ENCODE measurements at places on chromosomes 11 and 22.

DNA sequence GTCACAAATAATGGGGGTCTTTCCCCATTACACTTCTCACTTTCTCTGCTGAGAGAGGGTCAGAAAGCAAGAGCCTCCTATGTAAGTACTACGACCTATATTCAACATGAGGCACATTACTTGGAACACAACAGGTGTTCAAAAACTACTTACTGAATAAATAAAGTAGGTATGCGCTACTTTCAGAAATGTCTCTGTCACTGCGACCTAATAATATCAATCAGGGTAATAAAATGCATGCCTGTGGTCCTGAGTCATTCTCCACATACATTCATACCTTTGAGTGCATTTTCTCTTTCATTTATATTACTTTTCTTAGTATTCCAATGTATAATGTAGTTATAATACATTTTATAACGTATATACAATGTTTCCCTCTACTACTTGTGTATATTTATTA is 838.9 kb downstream of the DLG2 start:
- no peak for DNase-seq

- no peak for DNase-seq
Observed at GRCh38 chr11:35313760-35314153, 105.6 kb downstream of the SLC1A2 start.

- DNase-seq: no peak
Observed at GRCh38 chr11:108034952-108035351, 26.3 kb downstream of the CUL5 start.

- DNase-seq: no peak
Observed at GRCh38 chr11:104855965-104856364, 42.3 kb downstream of the CASP12 start.

DNA sequence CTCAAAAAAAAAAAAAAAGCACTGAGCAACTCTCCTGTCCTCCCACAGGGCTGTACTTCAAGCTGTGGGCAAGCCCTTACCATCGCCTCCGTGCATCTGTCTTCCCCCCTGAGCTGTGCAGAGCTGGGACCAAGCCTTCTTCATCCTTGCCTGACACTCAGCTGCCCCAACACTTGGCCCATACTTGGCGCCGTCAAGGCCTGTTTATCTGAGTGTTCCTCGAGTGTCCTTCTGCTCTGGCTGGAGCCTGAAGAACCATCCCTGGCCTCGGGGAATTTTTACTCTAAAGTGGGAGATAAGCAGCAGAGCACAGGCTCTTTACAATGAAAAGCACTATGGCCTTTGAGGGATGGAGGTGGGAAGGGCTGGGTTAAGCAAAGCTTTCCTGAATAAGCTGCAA is 1.6 kb upstream of the TIRAP start:
- no peak for DNase-seq

GRCh38 chr22:23424031-23424430 is 156.1 kb downstream of the IGLL1 start:
- no peak for DNase-seq

DNA sequence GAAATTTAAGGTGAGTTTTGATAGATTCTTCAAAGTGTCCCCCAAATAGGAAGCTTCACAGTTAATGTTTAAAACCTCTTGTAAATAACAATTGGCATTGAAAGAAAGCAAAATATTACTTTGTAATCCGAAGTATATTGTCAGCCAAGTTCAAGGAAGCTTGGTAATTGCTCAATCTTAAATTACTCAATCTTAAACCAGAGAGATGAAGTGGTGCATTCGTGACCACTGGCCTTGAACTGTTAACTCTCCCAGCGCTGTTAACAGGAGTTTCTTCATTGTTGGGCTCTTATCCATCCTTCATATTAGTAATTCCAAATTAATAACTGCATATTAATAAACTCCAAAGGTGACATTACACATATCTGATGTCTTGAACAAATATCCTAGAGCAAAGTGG is 20.6 kb upstream of the FDX1 start:
- no peak for DNase-seq

DNA sequence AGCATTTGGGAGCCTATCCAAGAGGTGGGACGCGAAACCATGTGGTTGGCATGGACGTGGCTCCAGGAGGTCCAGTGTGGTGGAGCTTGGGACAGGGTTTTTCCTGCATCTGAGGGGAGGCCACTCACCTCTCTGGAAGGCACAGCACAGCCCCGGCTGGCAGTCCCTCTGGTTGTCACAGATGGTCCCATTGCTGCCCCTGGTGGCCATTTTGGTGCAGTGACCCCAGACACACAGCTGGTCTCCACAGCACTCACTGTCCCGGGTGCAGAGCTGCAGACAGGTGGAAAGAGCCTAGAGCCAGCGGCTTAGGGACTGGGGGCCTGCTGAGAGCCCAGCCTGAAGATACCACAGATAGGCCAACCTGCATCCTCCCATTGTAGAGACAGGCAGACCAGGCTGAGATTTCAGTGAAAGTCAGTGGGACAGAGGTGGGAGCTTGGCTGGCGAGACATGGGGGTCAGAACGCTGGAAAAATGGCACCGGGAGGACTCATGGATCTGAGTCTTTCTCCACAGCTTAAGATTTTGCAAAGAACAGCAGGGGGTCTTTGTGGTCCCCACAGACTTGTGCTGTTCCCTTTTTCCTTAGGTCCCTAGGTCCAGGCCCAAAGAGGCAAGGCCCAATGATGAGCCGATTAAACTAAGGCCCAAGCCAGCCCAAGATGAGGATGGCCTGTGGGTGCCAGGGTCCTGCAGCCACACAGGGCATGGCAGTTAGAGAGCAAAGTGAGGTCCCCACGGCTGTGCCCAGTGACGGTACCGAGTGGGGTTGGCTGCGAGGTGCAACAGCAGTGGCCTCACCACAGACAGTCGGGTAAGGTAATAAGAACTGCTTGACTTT is 41.4 kb downstream of the DKK3 start:
- peak; percentile 83 for DNase-seq

- no peak for DNase-seq
Observed at GRCh38 chr11:108117746-108118371, 3.5 kb upstream of the ACAT1 start.

DNA sequence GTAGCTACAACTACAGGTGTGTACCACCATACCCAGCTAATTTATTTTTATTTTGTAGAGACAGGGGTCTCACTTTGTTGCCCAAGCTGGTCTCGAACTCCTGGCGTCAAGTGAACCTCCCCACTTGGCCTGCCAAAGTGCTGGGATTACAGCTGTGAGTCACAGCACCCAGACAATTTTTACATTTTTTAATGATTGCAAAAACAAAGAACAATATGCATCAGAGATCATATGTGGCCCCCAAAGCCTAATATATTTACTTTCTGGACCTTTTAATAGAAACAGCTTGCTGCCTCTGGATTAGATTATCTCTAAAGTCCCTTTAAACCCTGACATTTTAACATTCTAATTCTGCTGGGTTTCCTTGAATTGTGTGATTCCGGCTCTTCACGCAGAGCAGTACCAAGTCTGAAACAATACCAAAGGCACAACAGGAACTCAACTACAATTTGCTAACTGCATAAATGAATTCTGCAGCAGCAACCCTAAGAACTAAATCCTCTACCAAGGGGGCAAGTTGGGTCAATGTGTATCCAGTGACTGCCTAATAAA is 25.0 kb downstream of the RAB30 start:
- no peak for DNase-seq

- DNase-seq: no peak
Observed at GRCh38 chr22:31695423-31695822, 33.4 kb upstream of the PISD start.

DNA sequence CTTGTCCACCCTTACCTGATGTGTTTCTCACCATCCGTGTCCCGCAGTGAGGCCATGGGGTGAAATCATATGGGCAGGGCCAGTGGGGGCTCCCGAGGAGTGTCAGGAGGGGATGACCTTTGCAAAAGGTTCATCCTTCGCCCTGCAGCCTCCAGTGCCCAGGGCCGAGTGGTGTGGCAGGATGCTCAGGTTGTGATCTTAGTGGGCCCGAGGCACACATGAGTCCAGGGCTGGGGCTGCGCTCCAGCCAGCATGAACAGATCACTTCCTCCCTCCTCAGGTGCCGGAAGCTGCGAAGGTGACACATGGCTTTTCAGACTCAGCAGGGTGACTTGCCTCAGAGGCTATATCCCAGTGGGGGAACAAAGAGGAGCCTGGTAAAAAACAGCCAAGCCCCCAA is 2.8 kb upstream of the FKBP2 start:
- DNase-seq: no peak

- DNase-seq: no peak
Observed at GRCh38 chr11:28420099-28420498, 311.9 kb downstream of the METTL15 start.

- no peak for DNase-seq
Observed at GRCh38 chr22:43491737-43492136, 79.9 kb downstream of the MPPED1 start.

DNA sequence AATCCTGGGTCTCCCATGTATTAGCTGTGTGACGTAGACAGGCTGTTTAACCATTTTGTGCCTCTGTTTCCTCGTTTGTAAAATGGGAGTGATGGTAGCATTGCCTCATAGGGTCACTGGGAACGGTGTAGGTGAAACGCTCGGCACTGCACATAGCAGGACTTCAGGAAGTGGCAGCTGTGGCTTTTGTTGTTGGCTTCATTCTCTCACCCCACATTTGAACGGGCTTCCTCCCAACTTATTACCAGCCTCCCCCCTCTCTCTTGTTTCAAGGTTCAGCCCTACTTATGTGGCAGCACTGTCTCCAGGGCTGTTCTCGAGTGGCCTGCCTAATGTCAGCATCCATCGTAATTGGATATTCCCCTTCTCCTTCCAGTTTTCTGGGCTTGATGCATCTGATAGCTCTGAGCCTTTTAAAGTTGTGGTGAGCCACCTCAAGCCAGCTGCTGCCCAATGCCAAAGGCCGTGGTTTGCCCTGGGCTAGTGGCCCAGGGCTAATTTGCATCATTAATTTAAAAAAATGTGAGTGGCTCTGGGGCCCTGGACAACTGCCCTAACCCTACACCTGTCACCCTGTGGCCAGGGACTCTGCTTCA is 217.8 kb upstream of the TBCEL start:
- no peak for DNase-seq

DNA sequence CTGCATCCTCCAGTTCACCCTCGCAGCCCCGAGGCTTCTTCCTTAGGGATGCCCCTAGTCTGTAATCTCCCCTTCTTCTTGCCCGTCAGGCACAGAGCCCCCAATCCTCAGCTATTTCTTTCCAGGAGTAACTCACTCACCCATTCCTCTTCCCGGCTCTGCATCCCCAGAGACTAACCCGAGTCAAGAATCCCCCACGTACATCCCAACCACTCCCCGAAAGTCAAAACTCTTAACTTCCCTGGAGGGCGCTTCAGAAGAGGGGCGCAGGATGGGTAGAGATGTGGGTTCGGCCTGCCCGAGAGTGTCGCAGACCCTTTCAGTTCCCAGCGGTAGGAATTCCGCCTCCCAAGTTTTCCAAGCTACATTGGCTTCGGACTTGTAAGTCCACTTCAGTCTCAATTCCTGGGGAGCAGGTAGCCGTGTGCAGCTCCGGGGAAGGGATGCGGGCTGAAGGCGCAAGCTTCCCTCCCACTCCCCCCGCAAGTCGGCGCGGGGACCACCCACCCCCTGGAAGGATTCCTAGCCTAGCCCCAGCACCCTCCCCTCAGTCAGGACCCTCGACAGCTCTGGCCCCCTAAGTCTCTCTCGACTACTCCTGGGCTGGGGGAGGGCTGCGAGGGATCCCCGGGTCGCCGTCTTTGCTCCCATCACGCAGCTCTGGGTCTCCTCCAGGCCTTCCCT is 871 bp downstream of the BDNF start:
- peak; percentile 45 for DNase-seq

DNA sequence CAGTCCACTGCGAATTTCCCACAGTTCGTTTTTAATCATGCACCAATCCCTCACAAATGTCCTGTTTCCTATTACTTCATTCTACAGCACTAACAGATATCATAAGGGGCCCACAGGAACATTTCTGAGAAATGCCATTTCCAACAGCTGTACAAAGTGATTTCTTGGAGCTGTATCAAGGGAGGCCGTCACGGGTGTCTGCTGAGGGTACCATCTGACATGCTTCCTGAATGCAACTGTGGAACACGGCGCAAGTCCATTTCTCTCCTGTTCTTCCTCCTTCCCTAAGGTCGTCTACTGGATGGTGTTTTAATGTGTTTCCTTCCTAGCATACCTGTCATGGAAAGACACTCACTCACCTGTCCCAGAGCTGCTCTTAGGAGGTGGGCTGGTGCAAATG is 320.7 kb downstream of the LARGE1 start:
- DNase-seq: no peak

GRCh38 chr11:20031155-20032001 is 128.9 kb downstream of the DBX1 start:
- DNase-seq: no peak
